ENCODE measurements at places on chromosomes 5 and 9.
A peak's percentile ranks its signal among the peaks of the same experiment; 100 is the strongest.

- no peak for DNase-seq
Measured at GRCh38 chr5:41508186-41508585, 2.2 kb downstream of the PLCXD3 start.

- DNase-seq: no peak
Measured at GRCh38 chr5:8784692-8785091, 761.2 kb downstream of the SEMA5A start.

DNA sequence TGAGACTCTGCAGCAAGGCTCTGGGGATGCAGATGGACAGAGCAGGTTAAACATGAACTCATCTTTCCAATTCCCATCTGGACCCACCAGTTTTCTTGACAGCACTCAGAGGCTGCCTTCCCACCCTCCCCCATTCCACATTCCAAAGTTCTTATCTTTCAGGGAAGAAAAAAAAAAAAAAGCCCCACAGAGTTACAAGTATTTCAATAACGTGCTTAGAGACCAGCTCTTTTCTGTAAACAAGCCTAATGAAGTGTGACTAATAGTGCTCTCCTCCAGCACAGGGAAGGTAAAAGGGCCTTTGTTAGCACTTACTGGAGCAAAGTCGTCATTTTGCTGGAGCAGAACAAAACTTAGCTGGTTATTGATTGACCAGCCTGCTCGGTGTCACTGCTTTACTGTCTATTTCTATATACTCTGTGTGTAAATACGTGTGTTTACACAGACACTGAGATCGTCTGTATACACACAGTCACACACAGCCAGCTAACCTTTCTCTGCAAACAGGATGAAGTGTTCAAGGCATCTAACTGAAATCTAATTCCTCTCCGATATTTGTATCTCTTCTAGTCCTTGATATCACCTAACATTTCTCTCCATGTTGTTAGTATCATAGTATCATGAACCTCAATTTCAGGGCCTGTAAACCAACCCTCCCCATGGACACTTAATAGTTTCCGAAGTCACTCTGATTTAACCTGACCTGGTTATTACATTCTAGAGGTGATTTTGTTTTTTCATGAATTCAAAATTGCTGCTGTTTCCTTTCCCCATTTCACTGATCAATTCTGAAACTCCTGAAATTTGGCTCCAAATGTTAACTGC, 84.9 kb downstream of the ZNF608 start:
- peak; percentile 43 for DNase-seq

- no peak for DNase-seq
Measured at GRCh38 chr9:129201866-129202265, 23.8 kb upstream of the IER5L start.

DNA sequence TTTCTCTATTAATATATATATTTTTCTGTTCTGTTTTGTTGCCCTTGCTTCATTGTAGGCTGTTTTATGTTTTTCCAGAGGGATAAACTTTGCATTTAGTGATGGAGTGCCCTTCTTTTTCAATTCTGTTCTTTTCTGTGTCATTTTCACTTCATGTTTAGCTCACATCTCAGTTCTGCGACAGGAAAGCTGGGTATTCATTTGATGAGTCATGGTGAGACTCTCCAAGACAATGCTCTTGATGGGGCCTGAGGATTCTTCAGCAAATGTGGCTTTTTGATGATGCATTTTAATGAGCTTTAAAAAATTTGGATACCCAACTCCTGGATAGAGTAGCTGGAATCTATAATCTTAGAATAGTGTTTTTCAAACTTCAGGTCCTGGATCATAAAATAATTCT, 56.5 kb upstream of the SPATA31D4 start:
- DNase-seq: no peak

DNA sequence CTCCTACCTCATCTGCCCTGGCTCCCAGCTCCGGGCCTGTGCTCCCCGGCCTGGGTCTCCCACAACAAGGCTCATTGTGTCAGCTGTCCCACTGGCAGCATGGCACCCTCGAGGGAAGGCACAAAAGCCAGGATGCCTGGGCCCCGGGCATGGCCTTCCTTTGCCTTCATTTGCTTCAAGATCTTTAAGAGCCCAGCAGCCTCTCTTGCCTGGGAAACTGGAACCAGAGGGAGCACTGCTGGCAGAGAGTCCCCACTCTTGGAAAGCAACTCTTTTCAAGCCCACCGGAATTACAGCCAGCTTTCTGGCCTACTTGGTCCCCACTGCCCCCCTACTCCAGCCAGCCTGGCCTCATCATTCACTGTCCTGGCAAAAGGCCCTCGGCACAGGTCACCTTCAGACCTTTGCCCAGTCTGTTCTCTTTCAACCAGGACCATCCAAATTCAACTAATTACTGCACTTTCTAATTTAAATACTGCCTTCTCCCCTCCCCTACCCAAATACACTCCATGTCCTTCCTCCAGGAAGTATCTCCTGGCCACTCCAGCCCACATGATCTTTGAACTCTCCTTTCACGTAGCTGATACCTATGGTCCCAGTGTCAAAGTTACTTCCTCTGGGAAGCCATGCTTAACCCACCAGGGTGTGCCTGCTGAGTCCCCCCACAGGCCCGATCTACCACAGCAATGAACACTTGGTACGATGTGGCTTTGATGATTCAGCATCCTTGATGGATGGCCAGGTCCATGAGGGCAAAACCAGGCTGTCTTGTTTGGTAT, 8.9 kb downstream of the ZER1 start:
- no peak for DNase-seq

Measured in NCI-H1930 (cell line).